LHCN-M2 (cell line): ENCODE measurements at places on chromosomes 4 and X. TPM values are rescaled to one million over a fixed set of nuclear protein-coding genes. Genes with fewer than 3 reads are reported as not detected.
A peak's percentile ranks its signal among the peaks of the same experiment; 100 is the strongest.

Gene SYTL5
- 0.32 and 0.46 TPM in 2 replicates for total RNA-seq

- DNase-seq = peak; percentile 97
Observed at GRCh38 chr4:152106113-152106763, 345.4 kb upstream of the GATB start.

Gene ZFP92
- total RNA-seq = not detected in 2 replicates

Gene SMAD1
- total RNA-seq = 55.5 and 59.9 TPM in 2 replicates

GRCh38 chr4:157014621-157015591 lies 43.3 kb upstream of the PDGFC start:
- peak; percentile 92 for DNase-seq

- peak; percentile 23 for DNase-seq
Observed at GRCh38 chrX:5870238-5870637, 358.4 kb downstream of the NLGN4X start.

DNA sequence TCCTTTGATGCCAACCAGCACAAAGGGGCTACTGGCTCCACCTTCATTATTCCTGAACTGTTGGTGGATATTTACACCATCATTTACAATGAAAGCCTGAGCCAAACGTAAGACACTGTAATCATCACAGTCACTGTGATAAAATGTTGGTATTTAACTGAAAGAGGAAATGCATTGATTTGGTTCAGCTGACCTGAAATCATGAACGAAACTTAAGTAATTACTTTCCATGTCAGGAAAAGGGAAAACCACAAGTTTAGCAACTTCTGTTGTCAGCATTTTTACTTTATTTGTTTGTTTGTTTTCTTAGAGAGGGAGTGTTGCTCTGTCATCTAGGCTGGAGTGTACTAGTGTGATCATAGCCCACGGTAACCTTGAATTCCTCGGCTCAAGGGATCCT lies 247.8 kb upstream of the FAM47A start:
- DNase-seq = peak; percentile 9

Gene ZNF630
- 2.2 and 3.0 TPM in 2 replicates for total RNA-seq

DNA sequence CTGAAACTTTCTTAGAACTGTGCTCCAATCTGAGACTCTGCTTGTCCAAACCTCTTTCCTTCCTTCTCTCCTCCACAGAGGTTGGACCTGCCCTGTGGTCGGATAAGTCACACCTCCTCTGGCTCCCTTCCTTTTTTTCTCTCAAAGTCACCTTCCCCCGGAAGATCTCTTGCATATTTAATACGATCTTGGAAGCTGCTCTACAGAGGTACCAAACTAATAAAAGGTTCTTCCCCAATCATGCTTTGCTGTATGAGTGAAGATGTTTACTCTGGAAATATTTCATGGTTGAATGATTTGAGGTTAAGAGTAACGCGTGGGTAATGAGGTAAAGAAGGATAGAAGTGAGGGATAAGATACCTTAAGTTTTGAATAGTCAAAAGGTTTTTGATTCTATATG lies 166.0 kb downstream of the ATG4A start:
- no peak for DNase-seq

DNA sequence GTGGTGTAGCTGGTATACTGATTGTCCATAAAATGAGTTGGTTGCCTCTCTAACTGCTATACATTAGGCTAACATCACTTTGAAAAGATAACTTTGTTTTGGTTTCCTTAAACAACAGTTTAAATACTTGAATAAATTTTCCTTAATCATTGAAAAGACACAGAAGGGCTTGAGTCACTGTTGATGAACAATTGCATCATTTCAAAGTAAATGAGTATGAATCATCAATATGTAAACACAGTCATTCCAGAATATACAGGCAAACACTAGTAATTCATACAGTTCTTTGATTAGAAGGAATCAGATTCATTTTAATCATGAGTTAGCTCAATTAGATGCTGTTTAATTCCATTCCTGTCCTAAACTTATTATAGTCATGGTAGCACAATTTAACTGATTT lies 160.6 kb downstream of the AFF2 start:
- no peak for DNase-seq

- DNase-seq = peak; percentile 86
Observed at GRCh38 chr4:57074744-57075143, 35.4 kb downstream of the IGFBP7 start.
